ENCODE measurements at places on chromosomes 3 and 15.

- no peak for DNase-seq
Measured at GRCh38 chr3:183892610-183893214, 8.0 kb upstream of the PARL start.

DNA sequence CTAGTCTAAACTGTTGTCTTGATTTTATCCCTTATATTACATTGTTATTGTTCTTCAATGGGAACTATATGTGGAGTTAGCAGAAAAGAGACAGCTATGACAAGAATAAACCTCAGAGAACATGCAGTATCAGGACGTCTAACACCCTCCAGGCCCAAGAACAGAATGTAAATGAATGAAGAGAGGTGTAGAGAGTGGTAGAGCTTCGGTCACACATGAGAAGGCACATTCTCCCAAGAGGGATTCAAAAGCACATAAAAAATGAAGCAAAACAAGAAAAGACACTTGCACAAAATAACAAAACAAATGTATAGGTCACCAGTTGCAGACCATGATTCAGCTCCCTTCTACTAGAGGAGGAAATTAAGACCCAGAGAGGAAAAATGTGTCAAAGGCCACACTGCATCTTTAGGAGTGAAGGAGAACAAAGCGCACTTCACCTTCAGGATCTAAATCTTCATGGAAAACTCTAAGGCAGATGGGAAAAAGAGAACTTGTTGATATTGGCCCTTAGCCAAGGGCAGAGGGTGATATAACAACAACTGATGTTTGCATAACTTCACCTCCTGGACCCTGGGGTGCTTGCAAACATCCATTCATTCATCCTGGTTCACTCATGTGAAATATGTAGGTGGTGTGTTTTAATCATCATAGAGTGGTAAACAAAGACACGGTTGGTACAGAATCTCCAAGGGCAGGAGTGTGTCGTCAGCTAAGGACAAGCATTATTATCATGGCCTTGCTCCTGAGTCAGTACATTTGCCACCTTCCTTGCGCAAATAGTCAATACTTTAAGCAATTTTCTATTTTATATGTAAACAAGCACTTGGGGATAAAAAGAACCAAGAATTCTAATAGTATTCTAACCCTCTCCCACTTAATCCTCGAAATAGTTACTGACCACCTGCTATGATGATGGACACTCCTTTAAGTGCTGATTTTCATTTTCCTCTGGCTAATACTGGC is 8.8 kb downstream of the NEK10 start:
- DNase-seq = no peak

DNA sequence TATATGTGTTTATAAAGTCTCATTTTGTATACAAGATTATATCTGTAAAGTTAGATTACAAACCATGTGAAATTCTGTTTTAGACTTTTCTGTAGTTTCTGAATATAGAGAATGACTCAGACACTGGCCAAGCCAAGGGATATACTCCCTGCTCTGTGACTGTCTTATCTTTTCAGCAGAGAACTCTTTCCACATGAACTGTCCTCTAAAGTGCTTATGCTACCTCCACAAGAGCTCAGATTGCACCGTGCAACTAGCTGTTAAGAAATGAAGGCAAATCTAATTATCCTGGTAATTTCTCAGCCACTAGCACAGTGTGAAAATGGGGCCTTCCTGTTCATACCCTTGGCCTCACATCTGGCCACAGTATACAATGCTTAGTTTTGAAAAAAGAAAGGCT is 44.3 kb upstream of the CPNE4 start:
- no peak for DNase-seq

- DNase-seq = no peak
Measured at GRCh38 chr3:24202071-24202470, 257.0 kb downstream of the NR1D2 start.

GRCh38 chr3:34238407-34238806 is 440.0 kb downstream of the PDCD6IP start:
- no peak for DNase-seq

- no peak for DNase-seq
Measured at GRCh38 chr15:33198541-33198940, 4.0 kb upstream of the FMN1 start.

GRCh38 chr3:147507638-147508286 is 98.6 kb downstream of the ZIC1 start:
- no peak for DNase-seq

- no peak for DNase-seq
Measured at GRCh38 chr3:43915546-43915945, 224.8 kb downstream of the ABHD5 start.

DNA sequence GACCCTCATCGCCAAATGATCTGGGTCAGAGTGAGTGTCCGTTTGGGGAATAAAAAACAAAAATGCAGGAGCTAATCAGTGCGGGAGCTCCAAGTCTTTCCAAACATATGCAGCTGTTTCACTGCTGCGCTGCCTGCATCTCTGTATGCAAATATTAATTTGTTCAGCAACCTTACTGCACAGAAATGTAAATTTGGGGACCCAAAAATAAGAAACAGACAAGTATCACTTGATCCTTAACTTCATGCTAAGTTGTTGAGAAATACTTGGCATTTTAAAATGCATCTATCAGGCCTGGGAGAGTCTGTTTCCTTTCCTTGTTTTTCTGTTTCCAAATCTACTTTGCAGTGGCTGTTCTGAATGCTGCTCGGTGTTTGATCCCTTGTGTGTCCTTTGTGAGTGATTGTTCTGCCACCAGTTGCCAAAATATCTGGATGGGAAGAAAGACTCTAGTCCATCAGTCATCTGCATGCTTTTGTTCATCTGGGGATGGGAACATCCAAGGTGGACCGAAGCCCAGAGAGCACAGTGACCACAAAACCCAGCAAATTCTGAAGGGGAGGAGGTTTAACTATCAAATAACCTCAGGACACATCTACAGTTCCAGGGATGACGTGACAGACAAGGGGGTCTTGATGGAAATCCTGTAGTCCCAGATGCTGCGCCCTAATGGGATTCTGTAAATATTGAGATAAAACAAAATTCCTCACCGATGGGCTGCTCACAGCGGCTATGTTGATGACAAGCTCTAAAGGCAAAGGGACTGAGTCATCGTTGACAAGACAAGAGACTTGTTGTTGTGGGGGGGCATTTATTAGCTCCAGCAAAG is 199.5 kb upstream of the WNT5A start:
- DNase-seq = no peak

GRCh38 chr3:12349895-12350811 is 61.3 kb downstream of the PPARG start:
- DNase-seq = no peak

DNA sequence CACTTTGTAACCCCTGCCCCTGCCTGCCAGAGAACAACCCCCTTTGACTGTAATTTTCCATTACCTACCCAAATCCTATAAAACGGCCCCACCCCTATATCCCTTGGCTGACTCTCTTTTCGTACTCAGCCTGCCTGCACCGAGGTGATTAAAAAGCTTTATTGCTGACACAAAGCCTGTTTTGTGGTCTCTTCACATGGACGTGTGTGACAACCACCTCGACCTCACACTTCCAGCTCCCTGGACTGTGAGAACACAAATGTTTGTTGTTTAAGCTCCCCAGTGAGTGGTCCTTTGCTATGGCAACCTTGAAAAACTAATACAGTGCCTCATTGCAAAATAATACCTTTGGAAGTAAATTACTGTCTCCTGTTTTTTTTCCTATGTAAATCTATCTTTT is 299.2 kb upstream of the POU1F1 start:
- DNase-seq = no peak

GRCh38 chr15:58467722-58468423 is 36.1 kb downstream of the LIPC start:
- no peak for DNase-seq

DNA sequence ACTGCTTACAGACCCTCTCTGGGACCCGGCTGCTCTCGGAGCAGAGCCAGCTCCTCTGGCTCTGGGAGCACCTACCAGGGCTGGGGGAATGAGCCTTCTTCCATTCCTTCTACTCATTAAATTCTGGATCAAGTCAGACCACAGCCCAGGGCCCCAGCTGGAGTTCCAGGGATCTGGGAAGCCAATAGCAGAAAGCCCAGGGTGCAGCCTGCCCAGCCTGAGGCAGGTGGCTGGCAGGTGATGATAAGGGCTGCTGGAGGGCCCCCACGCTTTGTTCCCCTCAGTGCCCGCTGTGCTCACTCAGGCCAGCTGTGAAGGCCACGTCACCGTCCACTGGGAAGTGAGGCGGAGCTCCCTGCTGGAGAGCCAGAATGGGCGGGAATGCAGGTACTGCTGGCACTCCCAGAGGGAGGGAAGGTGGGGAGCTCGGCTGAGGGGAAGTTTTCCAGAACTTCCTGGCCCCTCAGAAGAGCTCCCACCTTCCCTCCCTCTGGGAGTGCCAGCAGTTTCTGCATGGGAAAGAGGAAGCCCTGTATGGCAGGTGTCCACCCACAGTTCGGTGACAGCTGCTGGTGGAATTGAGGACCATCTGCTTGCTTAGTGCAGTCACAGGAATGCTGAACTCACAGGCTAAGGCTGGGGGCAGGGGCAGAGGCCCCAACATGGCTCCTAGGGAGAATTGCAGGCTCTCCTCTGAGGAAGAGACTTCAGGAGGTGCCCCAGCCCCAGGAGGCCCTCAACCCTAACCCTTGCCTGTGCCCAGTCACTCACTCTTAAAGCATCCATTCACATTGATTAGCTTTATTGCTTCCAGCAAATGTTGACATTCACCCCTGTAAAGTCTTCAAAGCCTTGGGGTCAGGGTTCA is 12.6 kb upstream of the RTP3 start:
- no peak for DNase-seq

GRCh38 chr15:68062214-68062613 is 8.1 kb downstream of the PIAS1 start:
- no peak for DNase-seq

GRCh38 chr3:43087249-43087776 is 18.6 kb downstream of the POMGNT2 start:
- DNase-seq = no peak

GRCh38 chr15:85758655-85758978 is 36.1 kb downstream of the KLHL25 start:
- no peak for DNase-seq

- no peak for DNase-seq
Measured at GRCh38 chr3:105823149-105823867, 45.5 kb downstream of the CBLB start.

DNA sequence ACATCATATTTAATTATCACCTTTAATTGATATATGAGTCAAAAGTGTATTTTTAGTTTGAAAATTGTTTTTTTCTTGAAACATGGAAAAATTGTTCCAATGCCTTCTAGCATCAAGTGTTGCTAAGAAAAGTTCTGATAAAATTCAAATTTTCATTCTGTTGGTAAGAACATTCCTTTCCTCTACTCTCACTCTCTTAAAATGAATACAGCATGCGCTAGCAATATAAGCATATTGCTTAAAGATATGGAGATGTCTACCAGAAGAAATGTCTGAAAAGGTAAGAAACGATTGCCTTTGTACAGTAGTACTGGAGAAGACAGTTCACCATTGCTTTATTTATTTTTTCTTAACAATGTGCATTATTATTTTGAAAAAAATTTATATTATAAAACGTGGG is 17.6 kb upstream of the ZBTB38 start:
- no peak for DNase-seq

DNA sequence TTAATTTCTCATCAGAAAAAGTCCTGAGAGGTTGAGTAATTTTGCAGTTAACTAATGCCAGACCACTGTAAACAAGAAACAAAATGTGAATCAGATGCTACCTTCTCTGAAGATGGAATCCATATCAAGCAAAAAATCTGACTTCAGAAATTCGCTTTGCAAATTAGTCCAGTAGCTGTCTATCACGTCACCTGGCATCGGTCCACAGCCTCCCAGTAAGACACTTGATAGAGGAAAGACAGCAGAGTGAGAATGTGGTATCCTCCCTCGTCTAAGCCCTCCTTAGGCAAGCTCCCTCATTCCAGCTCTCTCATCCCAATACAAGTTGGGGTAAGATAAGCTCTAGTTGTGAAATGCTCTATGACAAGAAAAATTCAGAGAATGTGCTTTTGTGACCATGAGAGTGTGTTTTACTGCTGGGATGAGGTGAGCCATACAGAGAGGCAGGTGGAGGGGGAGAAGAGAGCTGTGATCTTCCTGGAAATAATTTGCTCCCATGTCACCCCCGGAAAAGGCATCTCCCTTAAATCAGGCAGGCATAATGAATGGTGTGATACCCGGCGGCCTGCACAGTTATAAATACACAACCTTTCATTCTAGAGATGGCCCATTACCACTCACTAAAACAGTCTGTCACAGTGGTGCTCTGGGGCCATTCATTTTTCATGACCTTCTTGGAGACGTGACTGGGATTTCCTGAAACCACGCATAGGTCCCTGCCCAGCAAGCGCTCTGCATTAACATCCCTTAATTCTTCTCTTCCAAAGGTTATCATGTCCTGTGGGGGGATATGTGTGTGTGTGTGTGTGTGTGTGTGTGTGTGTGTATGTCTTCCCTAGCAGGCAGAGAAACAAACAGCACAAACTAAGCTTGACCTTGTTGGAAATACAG is 602.0 kb upstream of the KCNMB2 start:
- no peak for DNase-seq

DNA sequence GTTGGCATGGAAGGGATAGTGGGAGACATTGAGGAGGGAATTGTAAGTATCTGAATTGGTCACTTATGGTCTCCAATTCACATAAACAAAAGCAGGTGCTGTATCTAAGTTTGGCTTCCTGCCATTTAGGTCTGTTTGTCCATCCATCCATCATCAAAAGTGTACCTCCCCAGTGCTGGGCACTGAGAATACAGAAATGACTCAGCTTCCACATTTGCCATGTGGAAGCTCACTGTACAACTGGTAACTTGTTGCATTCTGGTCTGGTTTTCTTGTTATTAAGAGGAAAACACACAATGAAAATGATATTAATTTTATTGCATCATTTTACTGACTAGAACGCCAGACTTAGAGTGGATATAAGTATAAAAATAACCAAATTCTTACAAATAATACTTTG is 30.9 kb upstream of the MUC13 start:
- no peak for DNase-seq

GRCh38 chr3:134090031-134090430 is 60.3 kb upstream of the SLCO2A1 start:
- DNase-seq = no peak

GRCh38 chr3:178146406-178146831 is 389.8 kb upstream of the KCNMB2 start:
- no peak for DNase-seq

- DNase-seq = no peak
Measured at GRCh38 chr3:20197775-20198174, 11.8 kb upstream of the SGO1 start.

- DNase-seq = no peak
Measured at GRCh38 chr15:23647421-23648370, at the start of gene MAGEL2. TSS of gene MAGEL2 (minus strand) at chr15:23647867. CDS start at chr15:23647742, 125 bp downstream.

DNA sequence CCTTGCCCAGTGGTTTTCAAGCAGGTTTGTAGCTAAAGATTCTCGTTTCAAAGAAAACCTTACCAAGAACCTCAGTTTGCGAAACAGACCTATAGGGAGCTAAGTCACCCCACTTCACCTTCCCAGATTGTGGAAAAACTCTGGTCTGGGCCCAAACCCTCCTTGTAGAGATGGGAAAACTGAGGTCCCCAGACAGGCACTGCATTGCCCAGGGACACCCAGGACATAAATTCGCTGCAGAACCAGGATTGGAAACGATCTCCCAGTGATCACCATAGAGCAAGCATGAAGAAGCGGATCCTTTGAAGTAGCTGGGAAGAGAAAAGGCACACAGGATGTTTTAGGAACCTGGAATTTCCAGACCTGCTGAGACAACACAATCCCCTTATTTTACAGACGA is 85.6 kb upstream of the PIAS1 start:
- DNase-seq = no peak

GRCh38 chr3:74233091-74233490 is 381.4 kb downstream of the CNTN3 start:
- no peak for DNase-seq

All from stimulated activated CD8-positive, alpha-beta memory T cell treated with anti-CD3 and anti-CD28 coated beads, Interleukin-4, amount 100 ng/mL, for 1 hour (primary cell).